CD4-positive, alpha-beta T cell treated with Interleukin-12 subunit alpha and Interleukin-12 subunit beta, for 1 hour (primary cell): ENCODE measurements at places on chromosomes 5 and 9.
A peak's percentile ranks its signal among the peaks of the same experiment; 100 is the strongest.

DNA sequence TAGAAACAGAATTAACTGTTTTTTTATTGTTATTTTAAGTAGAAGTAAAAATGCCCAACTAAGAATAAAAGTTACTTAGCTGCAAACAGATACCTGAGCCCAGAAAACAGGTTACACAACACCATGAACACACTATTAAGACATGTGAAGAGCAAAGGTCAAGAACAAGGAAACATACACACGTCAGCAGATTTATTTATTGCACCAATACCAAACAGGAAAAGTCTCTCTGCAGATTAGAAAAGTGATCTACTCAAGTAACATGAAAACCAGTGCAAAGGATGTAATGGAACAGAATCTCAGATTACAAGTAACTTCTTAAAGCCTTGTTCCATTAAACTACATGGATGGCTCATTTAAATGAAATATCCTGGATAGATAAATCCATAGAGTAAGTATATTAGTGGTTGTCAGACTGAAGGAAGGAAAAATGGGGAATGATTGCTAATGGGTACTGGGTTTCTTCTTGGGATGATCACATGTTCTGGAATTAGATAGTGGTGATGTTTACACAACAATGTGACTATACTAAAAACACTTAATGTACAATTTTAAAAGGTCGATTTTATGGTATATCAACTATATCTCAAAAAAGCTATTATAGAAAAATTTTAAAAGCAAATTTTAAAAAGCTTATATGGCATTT, 6.1 kb downstream of the SAR1B start:
- DNase-seq: no peak

DNA sequence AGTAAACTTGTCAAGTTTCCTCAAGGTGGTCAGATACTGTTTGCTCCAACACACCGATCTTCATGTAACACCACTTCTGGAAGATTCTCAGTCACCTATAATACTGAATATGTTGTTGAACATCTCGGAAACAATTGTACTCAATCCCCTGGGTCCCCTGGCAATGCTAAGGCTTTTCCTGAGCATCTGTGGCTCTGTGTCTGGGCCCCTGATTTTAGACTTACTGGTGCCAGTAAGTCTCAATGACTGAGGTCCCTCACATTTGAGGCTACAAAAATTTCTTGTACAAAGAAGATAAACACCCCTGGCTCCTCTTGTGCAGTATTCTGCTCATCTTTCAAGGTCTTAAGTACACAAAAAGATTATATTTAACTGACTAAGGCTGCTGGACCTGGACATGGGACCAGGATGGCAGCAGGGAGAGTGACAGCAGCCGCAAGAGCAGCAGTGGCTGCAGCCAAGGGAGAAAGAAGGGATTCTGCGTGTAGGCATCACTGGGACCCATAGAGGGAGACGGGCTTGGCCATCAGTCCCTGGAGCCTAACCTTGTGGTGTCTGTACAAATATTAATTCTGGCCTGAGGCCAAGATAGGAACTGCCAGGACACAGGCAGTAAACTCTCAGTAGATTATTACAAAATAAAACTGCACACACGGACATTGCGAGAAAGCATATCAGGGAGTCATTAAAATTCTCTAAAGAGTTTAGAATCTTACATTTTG, 49.0 kb upstream of the TNPO1 start:
- DNase-seq: no peak

GRCh38 chr5:176780176-176781053, 29.9 kb upstream of the UNC5A start:
- no peak for DNase-seq

DNA sequence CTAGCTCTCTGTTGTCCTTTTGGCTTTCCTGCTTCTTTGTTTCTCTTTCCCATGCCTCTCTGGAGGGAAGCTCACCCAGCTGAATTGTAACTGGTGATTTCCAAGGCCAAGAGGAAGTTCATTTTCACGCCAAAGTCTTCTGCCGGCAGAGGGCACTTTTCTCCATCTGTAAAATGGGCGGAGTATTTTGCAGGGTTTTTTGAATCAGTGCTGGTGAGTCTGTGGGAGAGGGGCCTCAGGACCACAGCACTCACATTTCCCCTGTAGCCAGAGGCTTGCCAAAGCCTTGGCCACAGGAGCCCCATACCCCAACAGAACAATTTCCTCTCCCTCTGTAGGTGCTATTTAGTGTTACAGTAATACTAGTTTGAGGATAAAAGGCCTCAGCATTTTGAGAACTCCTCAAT, 42.3 kb upstream of the MATR3 start:
- peak; percentile 56 for DNase-seq

- DNase-seq: no peak
These were observed 30.7 kb downstream of the PPARGC1B start for GRCh38 chr5:149760854-149761187.

DNA sequence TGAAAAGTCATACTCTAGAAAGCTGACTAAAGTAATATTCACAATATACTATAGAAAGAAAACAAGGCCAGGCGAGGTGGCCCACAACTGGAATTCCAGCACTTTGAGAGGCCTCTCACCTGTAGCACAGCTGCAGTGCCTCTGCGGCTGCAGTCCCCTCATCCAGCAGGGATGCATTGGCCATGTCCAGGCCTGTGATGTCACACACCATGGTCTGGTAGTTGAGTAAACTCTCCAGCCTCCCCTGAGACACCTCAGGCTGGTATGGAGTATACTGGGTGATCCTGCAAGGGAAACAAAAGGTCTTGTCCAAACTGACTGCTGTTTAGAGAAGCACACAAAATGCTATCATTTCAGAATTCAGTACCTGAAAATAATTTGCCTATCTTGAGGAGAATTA, 35.5 kb downstream of the GLDC start:
- DNase-seq: no peak

- DNase-seq: no peak
These were observed 196.8 kb upstream of the DAPK1 start for GRCh38 chr9:87300915-87301314.
